Omental fat pad (tissue), 4 donors: ENCODE measurements at places on chromosomes 5 and 9.

GRCh38 chr5:62561896-62562295, 16.7 kb upstream of the LRRC70 start:
- DNase-seq, result no peak

DNA sequence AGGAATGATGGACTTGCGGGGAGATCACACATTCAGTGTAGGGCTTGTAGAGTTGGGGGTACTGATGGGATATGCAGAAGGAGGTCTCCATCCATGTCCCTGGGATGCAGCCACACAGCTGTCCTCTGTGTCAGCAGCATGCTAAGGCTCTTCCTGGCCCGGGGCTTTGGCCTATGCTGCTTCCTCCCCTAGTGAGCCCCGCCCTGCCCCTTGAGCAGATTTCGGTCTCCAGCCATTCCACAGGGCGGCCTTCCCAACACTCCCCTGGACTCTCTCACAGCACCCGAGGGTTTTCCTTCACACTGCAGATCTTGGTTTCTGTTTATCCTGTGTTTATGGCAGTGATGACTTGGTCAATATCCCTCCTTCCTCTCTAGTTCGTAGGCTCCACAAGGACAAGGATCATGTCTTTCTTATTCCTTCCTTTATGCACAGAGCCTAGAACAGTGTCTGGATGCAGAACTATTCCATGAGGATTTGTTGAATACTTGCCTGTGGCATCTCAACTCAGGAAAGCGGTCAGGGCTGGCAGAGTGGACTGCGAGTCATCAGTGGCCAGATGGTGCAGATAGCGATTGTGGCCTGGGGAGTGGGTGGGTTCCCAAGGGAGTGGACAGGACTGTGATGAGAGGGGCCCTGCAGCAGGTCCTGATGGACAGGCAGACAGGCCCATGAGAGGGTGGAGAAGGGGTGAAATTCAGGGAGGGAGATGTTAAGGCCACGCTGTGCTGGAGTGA, 114.2 kb downstream of the RGS3 start:
- DNase-seq, result no peak

GRCh38 chr9:28916348-28916747, 1343.1 kb upstream of the C9orf72 start:
- DNase-seq, result no peak

DNA sequence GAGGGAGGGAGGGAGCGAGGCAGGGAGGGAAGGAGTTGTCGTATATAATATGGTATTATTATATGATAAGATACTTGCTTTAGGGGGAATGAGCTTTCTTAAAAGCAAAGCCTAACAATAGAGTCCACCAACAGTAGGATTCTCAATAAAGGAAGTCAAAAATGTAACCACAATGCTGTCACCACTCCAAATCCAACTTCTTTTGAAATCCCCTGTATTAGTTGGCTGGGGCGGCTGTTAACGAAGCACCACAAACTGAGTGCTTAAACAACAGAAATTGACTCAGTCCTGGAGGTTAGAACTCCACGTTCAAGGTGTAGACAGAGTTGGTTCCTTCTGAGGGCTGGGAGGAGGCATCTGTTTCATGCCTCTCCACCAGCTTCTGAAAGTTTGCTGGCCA, 23.1 kb downstream of the GAS1 start:
- DNase-seq, result no peak

GRCh38 chr5:40682154-40683017, 2.7 kb downstream of the PTGER4 start:
- DNase-seq, result no peak
